ENCODE measurements at places on chromosomes 16 and 17.

GRCh38 chr16:5062790-5063765, 2.7 kb downstream of the C16orf89 start:
- no peak for DNase-seq

- DNase-seq, result no peak
Measured at GRCh38 chr16:85357924-85358505, 245.7 kb upstream of the CIBAR2 start.

- DNase-seq, result no peak
Measured at GRCh38 chr16:24013054-24013636, 177.4 kb downstream of the PRKCB start.

DNA sequence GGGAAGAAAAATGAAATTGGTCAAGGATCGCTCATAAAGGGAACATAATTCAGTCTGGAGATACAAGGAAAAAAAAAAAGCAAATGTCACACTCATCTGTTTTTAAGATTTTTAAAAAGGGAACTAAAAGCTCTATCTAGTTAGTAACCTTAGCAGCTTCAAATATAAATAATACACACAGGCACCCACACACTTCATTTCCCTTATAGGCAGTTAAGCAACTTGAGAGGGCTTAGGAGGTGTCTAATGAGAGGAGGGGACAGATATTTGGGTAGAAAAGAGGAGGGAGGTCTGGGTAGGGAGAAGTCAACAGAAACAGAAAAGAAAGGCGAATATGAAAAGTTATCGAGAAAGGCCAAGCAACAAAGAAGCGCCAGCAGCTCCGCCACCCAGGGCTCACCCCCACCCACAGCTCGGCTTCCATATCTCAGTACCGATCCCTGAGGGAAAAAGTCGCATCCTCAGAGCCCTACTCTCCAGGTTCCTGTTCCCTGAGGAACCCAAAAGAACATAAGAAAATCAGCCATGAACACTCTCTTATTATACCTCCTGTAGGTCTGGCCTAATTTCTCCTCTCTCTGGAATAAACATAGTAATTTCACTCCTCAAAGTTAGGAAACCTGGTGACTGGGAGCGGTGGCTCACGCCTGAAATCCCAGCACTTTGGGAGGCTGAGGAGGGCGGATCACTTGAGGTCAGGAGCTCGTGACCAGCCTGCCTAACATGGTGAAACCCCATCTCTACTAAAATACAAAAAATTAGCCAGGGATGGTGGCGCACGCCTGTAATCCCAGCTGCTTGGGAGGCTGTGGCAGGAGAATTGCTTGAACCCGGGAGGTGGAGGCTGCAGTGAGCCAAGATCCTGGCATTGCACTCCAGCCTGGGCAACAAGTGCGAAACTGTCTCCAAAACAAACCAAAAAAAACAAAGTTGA, 69.6 kb upstream of the RCVRN start:
- DNase-seq, result no peak
